ENCODE measurements at places on chromosomes 5 and 9.
A peak's percentile ranks its signal among the peaks of the same experiment; 100 is the strongest.

- no peak for DNase-seq
Observed at GRCh38 chr9:26172301-26172700, 494.1 kb upstream of the TUSC1 start.

GRCh38 chr5:124732428-124733328 is 13.8 kb downstream of the ZNF608 start:
- DNase-seq: no peak

GRCh38 chr5:143678148-143678905 is 133.6 kb upstream of the HMHB1 start:
- DNase-seq: no peak

DNA sequence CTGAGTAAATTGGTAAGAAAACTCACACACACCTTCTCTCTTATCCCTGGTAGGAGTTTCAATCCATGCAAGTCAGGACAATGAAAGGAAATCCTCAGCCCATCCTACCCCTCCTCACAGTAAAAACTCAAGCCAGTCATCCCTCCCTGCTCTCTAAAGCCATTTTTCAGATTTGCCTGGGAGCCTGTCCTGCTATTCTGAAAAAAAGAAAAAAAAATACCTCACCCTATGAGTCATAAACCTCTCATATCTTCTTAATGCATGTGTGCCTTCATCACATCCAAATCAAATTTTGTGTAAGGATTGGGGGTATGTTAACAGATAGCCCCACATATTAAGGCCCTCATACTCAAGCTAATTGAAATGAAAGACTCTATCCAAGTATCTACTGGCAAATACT is 14.1 kb downstream of the UGT3A2 start:
- DNase-seq: no peak

DNA sequence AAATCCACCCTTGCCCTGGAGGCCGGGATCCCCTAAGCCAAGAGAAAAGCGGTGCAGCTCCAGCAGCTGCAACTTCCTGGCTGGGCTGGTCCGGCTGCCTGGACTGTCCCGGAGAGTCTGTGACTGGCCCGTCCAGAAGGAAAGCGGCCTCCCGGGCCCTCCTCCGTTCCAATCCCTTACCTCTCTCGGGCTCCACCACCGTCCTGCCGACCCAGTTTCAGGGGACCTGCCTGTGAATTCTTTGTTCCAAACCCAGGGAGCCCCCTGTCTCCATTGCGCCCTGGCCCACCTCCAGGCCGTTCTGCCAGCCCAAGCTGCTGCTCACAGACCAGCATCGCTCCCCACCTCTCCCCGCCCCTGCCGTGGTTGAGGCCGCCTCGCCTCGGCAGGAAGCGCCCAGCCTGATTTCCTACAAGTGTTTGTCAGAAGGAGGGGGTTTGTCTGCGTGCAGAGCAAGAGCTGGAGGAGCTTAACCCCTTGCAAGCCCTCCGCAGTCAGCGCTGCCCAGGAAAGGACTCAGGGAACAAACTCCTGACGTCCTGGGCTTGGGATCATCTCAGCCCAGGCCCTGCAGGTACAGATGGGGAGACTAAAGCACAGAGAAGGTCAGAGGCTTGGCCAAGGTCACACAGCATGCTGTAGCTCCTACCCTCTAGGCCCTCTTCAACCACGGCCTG is at the start of gene AKNA:
TSS of gene AKNA (minus strand) at position 303 of the 677 bp plus-strand sequence. CDS start 6,649 bp downstream, outside the sequence.
- DNase-seq: peak; percentile 93

- no peak for DNase-seq
Observed at GRCh38 chr9:38382141-38382540, 10.4 kb upstream of the ALDH1B1 start.

- DNase-seq: no peak
Observed at GRCh38 chr9:92196909-92197308, 81.7 kb upstream of the SPTLC1 start.

DNA sequence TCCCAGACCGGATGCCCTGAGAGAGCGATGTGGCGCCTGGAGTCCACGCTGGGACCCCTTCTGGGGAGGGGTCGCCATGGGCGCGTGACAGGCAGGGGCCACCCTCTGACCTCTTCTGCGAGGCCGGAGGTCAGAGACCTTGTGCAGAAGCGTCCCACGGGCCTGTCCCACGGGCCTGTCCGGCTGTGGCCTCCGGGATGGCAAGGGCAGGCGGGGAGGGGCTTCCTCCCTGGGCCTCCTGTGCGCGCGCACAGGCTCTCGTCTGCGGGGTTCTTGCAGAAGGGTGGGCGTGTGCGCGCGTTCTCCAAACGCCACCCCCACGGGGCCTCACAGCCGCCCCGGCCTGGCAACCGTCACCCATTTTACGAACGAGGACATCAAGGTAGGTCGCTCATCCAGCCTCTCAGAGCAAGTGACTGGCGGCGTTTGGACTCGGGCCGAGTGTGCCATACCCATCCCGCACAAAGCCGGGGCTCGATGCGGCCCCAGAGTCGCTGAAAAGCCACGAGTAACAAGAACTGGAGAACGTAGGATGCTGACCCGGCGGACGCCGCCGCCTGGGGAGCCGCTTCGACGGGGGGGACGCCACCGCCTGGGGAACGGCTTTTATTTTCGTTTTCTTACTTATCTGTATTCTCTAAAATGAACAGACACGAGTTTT is 897 bp downstream of the AHRR start:
- peak; percentile 12 for DNase-seq

DNA sequence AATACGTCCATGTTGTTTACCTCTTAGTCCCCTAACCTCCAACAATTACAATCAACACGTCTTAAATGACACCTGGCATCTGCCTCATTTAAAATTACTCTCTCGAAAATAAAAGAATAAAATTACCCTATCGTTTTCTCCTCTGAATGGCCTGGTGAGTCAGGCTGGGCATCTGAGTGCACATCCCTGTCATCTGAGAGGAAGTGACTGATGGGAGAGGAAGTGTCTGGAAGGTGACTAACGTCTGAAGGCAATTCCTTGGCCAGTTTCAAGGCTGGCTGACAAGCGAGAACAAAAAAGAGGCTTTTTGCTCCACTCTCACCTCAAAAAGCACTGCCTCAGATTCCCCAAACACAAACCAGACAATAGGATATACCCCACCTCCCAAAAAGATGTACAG is 57.7 kb downstream of the MAPKAP1 start:
- no peak for DNase-seq

DNA sequence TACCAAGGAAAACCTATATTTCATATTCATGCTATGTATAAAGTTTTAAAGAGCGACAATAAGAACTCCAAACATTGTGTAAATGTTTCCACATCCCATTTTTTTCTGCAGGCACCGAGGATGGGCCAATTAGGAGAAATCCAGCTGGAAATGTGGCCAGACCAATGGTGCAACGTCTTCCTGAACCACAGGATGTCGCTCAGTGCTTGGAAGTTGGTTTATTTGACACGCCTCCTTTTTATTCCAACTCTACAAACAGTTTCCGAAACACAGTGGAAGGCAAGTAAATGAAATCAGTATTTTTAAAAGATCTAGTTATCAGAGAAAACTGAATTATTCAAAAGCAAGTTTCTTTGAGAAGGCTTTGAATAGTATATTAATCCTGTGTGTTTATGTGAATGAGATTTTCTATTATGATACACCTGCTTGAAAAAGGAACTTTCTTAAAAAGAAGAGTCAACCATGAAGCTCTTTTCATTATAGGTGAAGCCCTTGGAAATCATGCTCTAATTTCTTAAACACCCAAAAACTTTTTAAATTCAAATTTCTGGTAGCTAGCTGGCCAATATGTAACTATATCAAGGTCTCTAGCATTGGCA is 9.1 kb downstream of the TYRP1 start:
- DNase-seq: no peak

- DNase-seq: no peak
Observed at GRCh38 chr9:23821375-23822181, 4.5 kb downstream of the ELAVL2 start.

DNA sequence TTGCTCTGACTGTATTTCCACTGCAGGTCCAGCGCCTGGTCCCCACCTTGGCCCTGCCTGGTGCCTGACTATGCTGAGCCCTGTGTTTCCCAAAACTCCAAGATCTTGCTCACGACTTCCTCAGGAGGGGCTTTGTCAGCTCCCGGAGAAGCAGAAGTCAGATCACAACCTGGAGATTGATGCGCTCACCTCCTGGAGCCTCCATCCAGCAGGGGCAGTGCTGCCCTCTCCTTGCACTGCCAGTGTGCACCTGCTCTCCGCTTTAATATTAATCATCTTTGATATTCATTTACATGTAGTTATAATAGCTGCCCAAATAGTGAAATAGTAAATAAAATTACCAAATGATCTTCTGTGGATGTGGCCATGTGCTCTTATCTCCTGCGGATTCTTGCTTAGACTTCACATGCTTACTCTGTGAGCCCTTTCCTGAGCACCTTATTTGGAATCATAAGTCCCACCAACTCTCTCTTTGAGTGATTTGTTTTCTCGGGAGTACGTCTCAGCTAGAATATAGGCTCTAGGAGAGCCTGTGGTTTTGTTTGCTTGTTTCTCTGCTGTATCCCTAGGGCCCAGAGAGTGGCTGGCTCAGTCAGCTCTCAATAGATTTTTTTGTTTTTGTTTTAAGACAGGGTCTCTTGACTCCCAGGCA is 17.4 kb downstream of the MAML1 start:
- DNase-seq: no peak

GRCh38 chr5:131994090-131994489 is 17.4 kb downstream of the ACSL6 start:
- no peak for DNase-seq

GRCh38 chr9:113886466-113886865 is 10.4 kb downstream of the ZNF618 start:
- no peak for DNase-seq

- peak; percentile 12 for DNase-seq
Observed at GRCh38 chr9:2872250-2872930, 28.5 kb upstream of the PUM3 start.

- DNase-seq: no peak
Observed at GRCh38 chr9:78143281-78144007, 92.4 kb upstream of the CEP78 start.

DNA sequence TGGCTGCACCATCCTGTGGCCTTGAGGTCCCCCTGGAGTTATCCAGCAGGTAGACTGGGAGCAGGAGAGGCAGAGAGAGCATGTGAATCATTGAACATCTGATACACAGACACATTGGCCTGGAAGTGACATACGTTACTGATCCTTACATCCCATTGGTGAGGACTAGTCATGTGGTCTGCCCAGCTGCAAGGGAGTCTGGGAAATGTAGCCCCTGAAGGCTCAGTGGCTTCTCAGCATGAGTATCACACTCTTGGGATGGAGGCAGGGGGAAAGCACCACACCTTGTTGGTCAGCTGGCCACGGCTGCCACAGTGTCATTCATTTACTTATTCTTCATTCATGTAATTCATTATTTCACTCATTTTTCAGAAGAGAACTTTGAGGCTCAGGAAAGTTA is 13.3 kb upstream of the KCNMB1 start:
- no peak for DNase-seq

DNA sequence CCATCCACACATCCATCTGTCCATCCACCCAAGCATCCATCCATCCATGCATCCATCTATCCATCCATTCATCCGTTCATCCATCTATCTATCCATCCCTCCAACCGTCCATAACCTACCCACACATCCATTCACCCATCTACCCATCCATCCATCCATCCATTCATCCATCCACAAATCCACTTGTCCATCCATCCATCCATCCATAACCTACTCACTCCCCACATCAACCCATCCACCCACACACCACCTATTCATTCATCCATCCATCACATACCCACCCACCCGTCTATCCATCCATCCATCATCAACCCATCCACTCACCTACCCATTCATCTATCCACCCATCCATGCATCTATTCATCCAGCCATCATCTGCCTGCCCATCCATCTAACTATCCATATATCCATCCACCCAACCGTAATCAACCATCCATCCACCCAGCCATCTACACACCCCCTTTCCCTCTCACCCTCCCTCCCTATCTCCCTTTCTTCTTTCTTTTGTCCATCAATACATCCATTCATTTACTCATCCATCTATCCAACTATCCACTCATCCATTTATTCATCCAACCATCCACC is 43.6 kb upstream of the CLPTM1L start:
- DNase-seq: no peak

- no peak for DNase-seq
Observed at GRCh38 chr9:95057101-95057500, 260.4 kb downstream of the FANCC start.

GRCh38 chr9:138066049-138066448 is 188.5 kb downstream of the CACNA1B start:
- DNase-seq: no peak

DNA sequence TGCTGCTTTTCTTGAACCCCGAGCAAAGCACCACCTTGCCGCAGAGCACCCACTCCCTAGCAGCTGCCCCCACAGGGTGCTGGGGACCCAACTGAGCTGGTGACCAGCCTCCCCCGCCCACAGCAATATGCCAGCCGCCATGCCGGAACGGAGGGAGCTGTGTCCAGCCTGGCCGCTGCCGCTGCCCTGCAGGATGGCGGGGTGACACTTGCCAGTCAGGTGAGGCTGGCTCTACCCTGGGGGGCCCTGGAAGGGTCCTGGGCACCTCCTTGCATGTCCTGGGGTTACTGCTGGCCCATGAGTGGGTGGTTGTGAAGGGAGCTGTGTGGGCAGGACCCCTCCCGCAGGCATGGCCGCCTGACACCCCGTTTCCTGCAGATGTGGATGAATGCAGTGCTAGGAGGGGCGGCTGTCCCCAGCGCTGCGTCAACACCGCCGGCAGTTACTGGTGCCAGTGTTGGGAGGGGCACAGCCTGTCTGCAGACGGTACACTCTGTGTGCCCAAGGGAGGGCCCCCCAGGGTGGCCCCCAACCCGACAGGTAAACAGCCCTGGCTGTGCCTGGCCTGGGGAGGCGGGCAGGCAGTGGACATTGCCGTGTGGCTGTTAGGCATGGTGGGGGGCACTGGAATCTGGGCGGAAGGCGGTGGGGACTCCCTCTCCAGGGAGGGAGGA is 7.2 kb downstream of the EGFL7 start:
- no peak for DNase-seq

GRCh38 chr9:78562021-78562420 is 265.1 kb downstream of the PSAT1 start:
- no peak for DNase-seq

GRCh38 chr9:68706363-68707201 is 1.5 kb downstream of the PIP5K1B start:
- no peak for DNase-seq

GRCh38 chr5:67182301-67182790 is 14.3 kb downstream of the CD180 start:
- no peak for DNase-seq

DNA sequence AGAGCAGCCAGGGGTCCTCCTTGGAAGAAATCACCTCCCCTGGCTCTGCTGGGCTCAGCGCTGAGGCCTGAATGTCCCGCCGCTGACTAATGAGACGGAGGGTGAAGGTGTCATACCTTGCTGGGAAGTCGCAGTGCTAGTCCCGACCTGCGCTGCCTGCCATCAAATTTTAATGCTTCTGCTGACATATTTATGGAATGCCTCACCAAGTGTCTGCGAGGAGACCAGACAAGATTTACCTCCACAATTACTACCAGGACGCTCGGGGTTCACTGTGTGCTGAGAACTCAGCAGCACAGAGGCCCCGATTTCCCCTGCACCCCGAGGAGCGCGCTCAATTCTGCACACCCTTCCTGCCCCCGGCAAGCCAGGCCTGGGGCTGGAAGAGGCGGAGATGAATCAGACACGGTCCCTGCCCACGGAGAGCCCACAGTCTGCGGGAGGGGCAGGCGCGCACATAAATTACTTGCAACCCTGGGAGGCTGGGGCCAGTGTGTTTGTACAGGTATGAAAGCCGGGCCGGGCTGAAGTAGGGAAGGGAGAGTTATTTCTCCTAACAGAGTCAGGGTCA is 175.2 kb downstream of the PAX5 start:
- no peak for DNase-seq
